Brain microvascular endothelial cell (primary cell): ENCODE measurements at places on chromosomes 6 and 20.

- no peak for DNase-seq
These were observed 137.1 kb downstream of the ELOVL4 start for GRCh38 chr6:79810185-79810705.

DNA sequence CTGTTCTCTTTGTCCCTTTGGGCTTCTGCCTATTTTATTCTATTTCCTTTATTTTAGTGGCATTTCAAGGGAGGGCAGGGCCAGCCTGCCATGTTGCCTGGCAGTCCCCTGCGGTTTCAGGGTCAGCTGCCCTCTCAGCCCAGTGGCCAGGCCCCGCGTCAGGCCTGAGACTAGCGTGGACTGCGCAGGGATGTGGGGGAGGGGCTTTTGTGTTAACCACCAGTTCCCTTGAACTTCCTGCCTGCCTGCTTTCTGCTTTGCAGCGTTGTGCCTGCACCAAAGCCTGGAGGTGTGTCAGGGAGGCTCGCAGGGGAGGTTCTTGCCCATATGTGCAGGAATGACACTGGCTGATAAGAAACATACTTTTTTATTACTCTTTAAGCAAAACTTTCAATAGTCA is 157.6 kb downstream of the SLC35B3 start:
- no peak for DNase-seq

DNA sequence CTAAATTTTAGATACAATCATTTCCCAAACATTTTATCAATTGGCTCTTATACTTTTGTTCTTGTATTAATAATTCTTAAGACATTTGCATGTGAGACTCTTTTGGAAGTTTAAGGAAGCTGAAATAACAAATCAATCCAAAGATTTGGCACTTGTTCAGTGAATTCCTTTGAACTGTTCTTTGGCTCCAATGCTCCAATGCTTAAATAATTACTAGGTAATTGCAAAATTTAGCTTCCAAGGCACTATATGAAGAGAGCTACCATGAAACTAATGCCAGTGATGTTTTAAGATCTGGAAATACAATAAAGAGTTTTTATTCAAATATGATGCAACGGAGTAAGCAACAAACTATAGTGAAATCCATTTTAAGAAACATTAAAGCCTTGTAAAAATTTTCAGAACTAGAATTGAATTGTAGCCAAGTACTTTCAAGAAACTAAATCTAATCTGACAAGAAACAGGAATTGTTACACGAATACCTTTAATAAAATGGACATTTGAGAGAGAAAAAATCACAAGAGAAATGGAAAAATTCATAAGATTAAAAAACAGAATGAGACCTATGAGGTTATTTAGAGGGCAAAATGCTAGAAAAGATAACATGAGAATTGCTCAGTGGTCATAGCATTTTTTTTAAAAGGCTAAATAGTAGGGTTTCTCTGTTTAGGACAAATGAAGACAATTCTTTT is 43.6 kb upstream of the SMLR1 start:
- DNase-seq = no peak

DNA sequence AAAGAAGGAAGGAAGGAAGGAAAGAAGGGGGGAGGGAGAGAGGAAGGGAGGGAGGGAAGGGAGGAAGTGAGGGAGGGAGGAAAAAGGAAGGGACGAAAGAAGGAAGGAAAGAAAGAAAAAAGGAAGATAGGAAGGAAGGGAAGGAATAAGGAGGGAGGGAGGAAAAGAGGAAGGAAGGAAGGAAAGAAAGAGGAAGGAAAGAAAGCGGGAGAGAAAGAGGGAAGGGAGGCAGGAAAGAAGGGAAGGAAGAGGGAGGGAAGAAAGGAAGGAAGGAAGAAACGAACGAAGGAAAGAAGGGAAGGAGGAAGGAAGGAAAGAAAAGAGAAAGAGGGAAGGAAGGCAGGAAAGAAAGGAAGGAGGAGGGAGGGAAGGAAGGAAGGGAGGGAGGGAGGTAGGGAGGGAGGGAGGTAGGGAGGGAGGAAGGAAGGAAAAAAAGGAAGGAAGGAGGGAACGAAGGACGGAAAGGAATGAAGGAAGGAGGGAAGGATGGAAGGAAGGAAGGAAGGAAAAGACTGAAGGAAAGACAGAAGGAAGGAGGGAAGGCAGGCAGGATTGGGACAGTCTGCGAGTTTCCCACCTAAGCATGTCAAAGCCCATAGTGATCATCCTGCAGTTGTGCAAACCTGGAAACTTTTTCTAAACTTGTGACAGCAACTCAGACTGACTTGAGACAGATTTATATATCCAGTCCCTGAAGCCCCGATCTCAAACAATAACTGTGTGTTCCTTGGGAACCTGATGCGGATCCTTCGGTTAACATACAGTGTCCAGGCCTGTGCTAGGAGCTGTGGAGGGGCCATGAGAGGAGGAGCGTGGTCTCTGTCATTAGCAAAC is 59.8 kb upstream of the IYD start:
- no peak for DNase-seq

GRCh38 chr20:32135983-32136515 is 26.5 kb downstream of the TM9SF4 start:
- DNase-seq = no peak

DNA sequence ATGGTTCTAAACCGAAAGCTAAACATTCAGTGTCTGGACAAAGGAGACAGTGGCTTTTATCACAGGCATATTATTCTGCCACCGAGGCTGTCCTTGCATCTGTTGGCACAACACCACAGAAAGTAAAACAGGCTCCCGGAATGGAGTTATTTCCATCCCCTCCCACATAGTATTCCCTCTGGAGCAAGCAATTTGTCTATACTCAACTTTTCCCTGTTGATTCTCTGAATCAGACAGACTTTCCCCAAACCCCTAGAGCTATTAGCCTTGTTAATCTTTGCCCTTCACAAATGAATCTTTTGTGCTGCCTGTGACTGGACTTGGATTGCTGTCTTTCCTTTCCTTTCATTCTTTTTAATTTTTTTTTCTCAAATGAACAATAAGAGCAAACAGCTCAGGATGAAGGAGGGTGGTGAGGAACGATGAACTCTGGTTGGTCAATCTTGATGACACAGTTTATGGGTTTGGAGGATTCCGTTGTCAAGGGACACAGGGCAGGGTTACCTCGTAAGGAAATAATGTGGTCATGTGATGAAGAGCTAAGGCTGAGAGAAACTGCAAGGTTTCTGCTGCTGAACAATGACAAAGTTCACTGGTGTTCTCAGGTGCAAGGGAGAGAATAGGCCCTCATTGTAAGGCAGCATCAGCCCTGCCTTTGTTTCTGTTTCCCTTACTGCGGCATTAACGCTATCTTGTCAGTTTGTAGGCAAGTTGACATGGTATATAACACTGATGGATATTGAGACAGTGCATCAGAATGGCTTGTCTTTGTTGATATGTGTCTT is 275.0 kb upstream of the BMP2 start:
- peak; percentile 29 for DNase-seq

DNA sequence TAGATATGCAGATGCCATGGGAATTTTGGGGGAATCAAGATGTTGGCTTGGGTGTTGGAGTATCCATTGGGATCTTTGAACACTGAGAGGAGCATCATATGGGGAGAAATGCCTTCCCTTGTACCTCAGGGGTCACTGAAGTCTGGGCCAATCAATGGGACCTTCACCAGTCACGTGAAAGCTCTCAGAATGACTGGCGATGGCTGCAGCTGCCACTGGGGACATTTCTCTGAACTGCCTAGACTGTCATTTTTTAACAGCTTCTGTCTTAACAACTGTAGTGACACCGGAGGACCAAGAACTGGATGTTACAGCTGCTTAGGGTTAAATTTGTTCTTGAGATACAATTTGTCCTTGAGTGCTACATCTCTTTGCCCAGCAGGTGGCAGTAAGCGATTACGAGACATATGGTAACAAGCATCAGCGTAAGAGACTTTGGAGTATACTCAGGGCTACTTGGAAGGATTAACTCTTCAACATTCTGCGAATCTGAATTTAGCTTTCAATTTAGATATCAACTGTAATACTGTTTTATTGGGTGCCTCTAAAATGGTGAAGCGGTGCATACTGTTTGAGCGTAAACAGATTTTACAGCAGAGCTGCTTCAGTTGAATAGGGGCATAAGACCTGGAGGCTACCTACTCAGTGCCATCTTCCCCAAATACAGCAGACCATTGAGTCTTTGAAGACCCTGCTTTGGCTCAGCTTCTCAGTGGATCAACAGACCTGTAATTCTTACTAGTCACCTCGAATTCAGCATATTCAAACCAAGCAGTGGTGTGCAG is 36.0 kb downstream of the CCN2 start:
- peak; percentile 85 for DNase-seq

- no peak for DNase-seq
These were observed 181.0 kb downstream of the TBC1D7 start for GRCh38 chr6:13147376-13147775.

DNA sequence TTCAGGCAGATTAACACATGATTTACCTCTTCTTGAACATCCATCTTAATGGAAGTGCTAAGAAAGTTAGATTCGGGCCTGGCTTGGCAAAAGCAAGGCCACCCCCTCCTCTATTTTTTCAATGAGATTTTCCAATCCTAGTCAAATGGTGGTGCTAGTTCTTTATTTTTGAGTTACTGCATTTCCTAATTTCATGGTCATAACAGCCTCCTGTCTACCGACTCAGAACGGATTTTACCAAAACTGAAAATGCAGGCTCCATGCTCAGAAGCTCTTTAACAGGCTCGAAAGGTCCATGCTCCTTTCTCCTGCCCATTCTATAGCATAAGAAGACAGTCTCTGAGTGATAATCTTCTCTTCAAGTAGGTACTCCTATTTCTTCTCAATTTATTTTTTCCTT is 117.2 kb upstream of the ESR1 start:
- no peak for DNase-seq

- DNase-seq = peak; percentile 87
These were observed 31.0 kb upstream of the PCMTD2 start for GRCh38 chr20:64224351-64225170.

DNA sequence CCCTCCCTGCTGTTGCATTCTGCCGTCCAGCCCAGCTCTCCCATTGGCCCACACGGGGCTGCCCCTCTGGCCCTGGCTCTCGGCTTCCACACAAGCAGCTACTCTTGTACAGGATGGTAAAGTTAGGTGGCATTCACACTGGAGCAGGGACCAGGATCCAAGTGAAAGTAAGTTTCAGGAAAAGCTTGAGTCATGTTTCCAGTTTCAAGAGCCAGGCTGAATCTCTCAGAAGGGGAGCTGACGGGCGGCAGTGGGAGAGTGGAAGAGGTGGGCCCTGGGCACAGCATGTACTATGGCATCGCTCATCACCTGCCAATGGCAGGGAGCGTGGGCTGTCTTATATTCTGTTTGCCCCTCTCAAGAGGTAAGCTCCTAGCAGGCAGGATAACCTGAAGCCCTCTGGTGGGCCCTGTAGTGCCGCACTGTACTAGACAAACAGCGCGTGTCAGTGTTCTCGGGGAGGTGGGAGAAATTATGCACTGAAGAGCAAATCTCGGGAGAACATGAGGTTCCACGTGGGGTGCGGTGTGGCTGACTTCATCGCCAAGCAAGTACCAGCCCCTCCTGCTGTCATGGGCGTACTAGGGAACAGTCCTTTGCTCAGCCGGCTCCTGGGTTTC is 241.5 kb downstream of the NRN1 start:
- no peak for DNase-seq

DNA sequence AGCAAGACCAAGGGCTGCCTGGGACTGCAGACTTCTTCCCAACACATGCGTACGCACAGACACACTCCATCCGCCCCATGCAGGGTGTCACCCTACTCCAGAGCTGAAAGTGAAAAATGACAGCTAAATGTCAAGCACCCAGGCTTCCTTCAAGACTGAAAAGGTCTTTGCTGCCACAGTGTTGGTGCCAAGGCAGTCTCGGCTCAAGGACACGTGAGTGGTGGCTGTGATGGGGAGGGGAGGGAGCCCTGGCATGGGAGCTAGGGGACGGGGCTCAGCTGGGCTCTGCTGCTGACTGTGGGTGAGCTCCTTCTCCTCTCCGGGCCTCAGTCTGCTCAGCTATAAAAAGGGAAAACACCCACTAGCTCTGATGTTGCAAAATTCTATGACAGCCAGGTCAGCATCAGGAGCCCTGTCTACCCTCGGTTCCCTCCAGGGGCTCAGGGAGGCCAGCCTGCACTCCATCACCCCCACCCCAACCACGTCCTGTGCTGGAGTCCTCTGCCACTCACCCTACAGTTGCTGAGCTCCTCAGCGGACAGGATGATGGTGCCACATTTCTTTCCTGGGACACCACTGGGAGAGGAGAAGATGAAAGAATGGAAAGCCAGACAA is 47.6 kb downstream of the CPNE5 start:
- no peak for DNase-seq

DNA sequence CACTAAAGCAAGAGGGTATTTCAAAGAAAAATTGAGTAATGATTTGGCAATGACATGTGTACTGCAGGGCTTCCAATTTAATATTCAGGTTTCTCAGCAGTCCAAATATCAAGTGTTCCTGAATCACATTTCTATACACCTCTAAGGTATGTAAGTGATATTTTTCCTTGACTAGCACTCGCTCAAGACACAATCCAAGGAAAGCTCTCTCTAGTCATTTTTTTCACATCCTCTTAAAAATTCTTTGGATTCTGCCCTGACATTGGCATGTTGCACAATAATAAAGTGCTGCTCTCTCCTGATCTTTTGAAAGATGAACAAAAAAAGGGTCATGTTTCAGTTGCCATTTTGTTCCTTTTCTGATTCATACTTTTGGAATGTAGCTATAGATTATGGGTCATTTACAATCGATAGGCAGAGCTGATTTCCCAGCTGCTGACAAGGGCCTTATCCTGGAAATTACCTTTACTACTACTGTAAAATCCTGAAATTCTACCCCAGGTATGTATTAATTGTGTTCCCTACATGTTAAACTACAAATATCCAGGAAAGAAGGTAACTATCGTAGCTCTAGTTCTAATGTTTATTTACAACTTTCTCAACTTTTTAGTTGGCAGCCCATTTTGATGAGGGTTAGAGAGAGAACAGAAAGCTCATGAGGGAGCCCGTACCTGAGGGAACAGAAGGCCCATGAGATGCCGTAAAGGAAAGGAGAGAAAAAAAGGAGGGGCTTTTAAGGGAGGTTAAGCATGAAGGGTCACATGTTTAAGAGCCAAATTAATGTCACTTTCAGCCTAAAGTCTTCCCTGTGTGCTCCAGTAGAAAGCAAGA is 22.2 kb upstream of the ADGRG6 start:
- no peak for DNase-seq

- no peak for DNase-seq
These were observed 97.8 kb upstream of the PREP start for GRCh38 chr6:105500693-105501092.

DNA sequence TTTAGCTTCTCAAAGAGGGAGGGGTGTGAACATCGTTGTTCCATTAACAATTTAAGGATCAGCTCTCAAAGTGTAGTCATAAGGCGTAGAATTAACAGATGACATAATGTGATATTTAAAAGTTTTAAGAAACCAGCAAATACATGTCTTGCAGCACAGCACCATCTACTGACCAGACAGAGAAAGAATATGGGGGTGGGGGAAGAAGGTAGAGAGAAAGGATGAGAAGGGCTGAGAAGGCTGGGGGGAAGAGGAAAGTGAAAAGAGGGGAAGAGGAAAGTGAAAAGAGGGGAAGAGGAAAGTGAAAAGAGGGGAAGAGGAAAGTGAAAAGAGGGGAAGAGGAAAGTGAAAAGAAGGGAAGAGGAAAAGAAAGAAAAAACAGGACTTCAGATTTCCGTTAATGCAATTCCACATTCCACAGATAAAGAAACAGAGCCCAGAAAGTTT is 80.9 kb downstream of the HAO1 start:
- DNase-seq = peak; percentile 58

GRCh38 chr6:104606361-104606760 is 253.4 kb downstream of the HACE1 start:
- DNase-seq = no peak

- DNase-seq = no peak
These were observed 239.2 kb downstream of the SYNDIG1 start for GRCh38 chr20:24708411-24709295.
